Stimulated activated CD8-positive, alpha-beta memory T cell treated with anti-CD3 and anti-CD28 coated beads, Interleukin-15, amount 100 ng/mL, for 1 hour (primary cell): ENCODE measurements at places on chromosomes 5 and 9.

DNA sequence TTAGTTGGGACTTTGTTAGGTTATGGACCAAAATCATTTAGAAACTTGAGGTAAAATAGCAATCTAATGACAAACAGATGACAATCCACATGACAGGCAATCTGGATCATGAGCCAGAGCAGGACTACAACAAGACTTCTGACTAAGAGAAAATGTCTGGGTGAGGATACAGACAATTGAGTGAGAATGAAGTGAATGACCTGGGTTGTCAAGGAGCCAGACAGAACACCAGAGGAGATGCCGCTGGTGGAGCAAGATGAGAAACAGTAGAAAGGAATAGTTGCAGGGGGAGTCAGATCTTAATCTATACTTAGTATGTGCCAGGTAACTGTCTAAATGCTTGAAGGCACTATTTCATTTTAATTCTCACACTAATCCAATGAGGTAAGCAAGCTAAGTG is 277.8 kb downstream of the PRELID2 start:
- no peak for DNase-seq

- no peak for DNase-seq
Measured at GRCh38 chr5:176481711-176482110, 33.5 kb downstream of the FAF2 start.

DNA sequence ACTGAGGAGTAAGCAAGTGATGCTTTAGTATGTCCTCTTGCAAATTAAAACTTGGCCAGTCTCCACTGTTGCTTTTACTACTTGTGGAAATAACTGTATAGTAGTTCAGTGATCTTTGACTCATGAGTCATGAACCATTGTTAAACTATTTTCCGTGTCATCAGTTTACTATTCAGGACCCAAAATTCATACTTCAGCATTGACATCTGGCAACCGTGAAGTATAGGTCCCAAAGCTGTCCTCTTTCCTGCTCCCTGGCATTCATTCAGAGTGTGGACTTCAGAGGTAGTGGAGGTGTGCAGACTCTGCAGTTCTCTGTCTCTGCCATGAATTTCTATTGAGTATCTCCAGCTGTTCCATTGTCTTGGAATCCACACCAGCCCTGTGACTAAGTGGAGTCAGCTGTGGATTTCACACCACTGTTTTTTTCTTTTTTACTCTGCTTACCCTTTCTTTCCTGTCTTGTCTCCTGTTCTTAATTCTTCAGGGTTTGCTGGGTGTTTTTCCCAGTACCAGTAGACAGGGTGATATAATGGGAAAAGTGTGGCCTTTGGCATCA is 7.5 kb downstream of the TDRD7 start:
- no peak for DNase-seq

GRCh38 chr5:63233911-63234310 is 655.3 kb downstream of the LRRC70 start:
- DNase-seq = no peak

- DNase-seq = no peak
Measured at GRCh38 chr9:78239506-78239905, 3.6 kb downstream of the CEP78 start.

DNA sequence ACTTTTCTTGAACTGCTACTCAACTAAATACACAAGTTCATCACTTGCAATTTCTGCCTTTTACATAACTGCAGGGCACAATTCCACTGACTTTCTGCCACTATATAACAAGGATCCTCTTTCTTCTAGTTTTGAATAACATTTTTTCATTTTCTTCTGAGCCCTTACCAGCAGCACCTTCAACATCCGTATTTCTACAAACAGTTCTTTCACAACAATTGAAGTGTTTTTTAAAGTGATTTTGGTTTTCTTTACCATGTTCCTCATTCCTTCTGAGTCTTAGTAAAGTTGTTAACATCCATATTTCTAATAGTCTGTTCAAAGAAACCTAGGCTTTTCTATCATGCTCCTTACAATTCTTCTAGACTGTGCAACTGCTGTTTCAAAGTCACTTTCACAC is 127.2 kb upstream of the PITX1 start:
- DNase-seq = no peak

- DNase-seq = peak; percentile 78
Measured at GRCh38 chr9:133133681-133134387, 12.8 kb upstream of the RALGDS start.

DNA sequence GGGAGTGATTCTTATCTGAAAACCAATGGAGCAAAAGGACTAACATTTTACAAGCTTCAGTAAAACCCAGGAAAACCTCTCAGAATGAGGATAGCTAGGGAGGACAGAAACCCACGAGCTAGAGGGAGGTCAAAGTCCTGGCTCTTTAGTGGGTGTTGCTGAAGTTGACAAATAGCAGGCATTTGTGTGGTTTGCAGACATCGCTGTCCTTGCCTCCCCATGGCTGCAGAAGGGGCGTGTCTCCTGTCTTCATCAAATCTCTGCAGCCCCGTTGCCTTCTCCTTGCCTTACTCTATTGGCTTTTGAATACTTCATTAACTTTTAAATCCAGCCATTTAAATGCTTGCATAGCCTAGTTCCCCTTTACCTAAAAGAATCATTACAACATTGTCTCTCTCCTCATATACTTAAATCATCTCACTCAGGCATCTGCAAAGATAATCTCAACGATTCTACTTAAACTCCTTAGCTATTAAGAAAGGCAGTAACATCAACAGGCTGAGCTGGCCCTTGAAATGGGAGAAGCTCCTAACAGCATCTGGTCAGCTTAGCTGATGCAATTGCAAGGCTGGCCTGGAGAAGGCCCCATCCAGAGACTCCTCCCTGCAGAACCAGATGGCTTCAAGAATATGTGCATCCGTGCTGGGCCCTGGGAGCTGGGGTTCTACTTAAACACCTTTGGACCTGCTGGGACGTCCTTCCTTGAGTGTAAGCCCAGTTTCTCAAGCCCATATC is 152.8 kb upstream of the TAS2R1 start:
- DNase-seq = no peak
